ENCODE measurements at places on chromosomes 2 and 18. TPM values are rescaled to one million over a fixed set of nuclear protein-coding genes. Genes with fewer than 3 reads are reported as not detected.

- no peak for DNase-seq
These were observed 178.4 kb upstream of the FN1 start for GRCh38 chr2:215614296-215614695.

DNA sequence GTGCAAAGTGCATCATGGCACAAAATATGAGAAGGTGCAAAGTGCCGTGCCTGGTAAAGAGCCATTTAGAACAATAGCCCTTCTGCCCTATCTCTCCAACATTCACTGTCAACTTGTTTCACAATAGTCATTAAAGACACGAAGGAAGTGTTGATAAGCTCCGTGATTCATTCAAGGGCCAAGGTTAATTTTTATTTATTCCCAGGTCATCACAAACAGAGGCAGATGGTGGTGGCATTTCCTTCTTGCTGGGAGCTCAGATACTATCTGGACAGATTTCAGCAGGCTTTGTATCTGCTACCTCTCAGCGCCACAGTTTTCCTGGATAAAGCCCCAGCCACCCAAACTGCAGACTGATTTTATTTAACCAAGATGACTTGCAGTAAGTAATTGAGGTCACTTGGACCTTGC is 309.3 kb downstream of the ZNF521 start:
- no peak for DNase-seq

GRCh38 chr2:74457549-74458131 is 598 bp upstream of the WBP1 start:
- DNase-seq = peak; percentile 74

DNA sequence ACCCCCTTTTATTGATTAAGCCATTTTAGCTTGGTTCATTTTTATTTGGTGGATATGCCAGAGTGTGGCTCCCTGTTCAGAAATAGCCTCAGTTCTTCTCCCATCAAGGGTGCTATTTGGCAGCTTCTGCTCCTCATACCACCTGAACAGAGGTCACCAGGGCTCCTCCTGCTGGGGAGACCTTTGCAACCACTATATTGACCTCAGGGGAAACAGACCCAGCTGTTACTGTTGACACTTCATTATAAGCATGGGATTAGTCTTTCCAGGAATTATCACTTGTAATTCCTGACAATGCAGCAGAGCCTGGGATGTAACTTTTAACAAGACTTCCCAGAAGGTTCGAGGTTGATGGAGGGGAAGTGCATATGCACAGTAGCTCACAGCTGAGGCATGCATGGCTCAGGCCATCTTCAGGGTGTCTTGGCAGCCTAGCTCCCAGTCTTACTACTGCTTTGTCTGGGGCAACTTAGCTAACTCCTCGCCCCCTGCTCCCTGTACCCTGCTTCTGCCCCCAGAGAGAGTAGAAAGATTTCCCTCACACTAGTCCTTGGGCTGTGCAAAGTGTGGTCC is 239.4 kb upstream of the SPRED2 start:
- DNase-seq = no peak

DNA sequence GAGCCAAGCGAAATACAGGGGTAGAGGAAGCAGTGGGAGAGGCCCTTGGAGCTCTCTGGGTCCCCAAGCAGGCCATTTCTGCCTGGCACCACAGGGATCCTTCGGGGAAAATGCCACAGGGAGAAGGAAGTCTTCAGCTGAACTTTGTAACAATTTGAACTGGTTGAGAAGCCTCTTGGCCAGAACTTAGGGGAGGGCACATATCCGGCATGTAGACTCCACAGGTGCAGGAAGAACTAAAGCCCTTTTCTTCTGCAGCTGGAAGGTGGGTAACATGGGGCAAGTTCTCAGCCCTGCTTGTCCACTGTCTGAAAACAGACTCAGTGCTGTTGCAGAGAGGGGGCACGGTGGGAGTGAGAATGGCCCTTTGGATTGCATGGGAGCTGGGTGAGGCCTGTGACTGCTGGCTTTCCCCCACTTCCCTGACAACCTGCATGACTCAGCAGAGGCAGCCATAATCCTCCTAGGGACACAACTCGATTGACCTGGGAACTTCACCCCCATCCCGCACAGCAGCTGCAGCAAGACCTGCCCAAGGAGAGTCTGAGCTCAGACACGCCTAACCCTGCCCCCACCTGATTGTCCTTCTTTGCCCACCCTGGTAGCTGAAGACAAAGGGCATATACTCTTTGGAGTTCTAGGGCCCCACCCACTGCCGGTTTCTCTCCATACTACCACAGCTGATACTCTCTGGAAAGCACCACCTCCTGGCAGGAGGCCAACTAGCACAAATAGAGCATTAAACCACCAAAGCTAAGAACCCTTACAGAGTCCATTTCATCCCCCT is 101.6 kb upstream of the FAM136A start:
- DNase-seq = no peak

Gene CDK15
- total RNA-seq = 24.1 TPM

GRCh38 chr2:66032226-66032775 is 402.6 kb upstream of the MEIS1 start:
- DNase-seq = no peak

GRCh38 chr2:232139171-232139594 is 177.7 kb downstream of the DIS3L2 start:
- DNase-seq = no peak

DNA sequence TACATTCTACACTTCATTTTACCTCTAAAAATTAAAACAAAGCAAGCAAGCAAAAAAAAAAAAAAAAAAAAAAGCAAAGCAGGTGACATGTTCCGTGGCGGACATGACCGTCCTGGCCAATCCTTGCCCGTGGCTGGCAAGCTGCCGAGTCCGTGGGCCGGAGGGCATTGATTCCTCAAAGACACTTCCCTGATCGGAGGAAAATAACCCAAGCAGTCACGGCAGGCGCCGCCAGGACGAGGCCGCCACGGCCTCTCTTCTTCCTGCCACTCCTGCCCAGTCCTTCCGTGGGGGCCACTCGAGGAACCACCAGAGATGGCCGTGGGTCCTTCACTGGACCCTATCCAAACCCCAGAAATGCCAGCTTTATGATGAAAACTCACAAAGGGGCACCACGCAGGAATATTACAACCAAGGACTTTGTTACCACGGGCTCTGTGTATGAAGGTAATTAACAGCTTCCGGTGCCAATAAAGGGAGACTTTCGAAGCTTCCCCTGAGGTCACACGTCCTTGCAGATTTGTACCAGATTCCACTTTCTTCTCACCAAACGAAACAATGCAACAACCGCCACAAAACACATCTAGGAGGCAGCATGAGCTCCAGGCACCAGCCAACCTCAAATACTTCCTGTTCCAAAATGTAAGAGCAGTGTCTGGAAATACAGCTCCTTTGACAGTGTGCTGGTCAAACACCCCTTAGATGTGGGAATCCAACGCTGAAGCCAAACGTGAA is 170.3 kb downstream of the HDAC4 start:
- no peak for DNase-seq

- peak; percentile 8 for DNase-seq
These were observed 12.9 kb downstream of the IER3IP1 start for GRCh38 chr18:47163241-47163640.

DNA sequence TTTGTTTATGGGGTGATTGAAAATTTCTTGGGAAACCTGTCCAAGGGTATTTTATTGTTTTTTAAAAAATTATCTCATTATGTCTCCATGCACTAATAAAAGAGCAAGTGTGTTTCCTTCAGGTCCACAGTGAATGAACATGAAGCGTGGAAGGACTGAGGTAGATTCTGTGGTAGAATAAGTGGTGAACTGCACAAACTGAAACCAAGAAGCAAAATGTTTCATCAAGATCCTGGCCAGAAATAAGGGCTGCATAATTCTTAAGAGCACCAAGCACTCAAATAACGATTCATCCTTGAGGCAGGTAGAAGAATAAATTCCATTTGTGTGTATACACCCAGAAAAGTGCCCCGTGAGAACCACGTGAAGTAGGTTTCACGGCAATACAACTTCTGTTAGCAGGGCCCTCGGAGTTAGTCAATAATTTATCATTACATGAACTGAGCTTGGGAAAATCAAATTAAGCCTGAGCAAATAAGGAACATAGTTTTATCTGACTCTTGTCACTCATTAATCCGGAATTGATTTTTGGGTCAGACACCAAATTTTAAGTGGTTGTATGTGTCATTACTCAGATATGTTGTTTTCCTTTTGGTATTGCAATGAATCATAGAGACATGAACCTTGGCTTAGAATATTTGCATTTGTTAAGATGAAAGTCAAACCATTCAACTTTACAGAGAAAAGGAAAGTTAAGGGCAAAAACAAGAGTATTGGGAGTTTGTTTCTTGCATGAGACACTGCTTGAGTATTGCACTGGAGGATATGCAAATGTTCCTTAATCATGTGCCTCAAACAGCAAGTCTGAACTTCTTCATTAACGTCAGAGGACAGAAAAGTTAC is 472.6 kb upstream of the NETO1 start:
- no peak for DNase-seq

Gene IL1RN
- not detected for total RNA-seq

- no peak for DNase-seq
These were observed 190.0 kb downstream of the ZBTB7C start for GRCh38 chr18:48219037-48219809.

GRCh38 chr2:30561349-30561748 is 114.3 kb downstream of the LCLAT1 start:
- no peak for DNase-seq

DNA sequence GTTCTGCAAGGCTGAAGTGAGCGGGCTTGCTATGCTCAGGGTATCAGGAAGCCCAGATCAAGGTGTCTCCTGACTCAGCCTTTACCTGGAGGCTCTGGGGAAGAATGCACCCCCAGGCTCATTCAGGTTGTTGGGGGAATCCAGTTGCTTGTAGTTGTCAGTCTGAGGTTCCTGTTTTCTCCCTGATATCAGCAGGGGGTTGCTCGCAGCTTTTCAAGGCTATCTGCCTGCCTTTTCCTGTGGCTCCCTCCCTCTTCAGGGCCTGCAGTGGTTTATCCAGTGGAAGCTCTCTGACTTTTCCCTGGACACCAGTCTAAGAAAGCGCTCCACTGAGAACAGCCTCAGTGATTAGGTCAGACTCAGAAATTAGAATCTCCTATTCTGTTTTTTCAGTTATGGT is 116.6 kb downstream of the PTPRM start:
- DNase-seq = no peak

DNA sequence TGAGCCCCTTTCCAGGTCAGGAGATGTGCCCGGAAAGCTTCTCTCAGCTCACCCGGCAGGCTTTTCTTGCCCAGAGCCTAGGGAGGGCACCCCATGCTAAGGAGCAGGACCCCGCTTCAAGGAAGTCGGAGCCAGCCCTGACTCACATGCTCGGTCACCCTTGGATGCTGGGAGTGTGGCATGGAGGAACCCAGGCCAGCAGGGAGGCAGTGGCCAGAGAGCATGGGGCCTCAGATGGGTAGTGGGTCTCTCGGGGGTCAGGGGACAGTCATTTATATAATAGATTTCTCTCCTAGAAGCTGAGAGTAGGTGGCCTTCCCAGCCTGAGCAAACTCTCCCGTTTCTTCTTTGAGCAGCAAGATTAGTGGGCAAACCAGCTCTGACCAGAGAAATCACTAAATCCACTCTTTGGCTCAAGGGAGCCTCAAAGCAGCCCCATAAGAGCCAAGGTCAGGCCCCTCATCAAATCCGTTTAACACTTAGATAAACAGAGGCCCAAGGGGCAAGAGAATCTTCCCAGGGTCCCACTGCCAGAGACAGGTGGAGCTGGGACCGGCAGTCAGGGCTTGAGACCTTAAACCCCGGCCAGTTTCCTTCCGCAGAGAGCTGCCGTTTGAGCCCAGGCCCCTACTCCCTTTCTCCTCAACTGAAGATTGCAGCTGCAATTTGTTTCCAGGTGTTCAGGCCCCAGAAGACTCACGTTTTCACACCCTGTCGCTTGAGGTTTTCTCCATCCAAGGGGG is 113.1 kb downstream of the CYP26B1 start:
- no peak for DNase-seq

GRCh38 chr2:232367591-232368233 is 10.8 kb upstream of the ALPP start:
- DNase-seq = no peak

DNA sequence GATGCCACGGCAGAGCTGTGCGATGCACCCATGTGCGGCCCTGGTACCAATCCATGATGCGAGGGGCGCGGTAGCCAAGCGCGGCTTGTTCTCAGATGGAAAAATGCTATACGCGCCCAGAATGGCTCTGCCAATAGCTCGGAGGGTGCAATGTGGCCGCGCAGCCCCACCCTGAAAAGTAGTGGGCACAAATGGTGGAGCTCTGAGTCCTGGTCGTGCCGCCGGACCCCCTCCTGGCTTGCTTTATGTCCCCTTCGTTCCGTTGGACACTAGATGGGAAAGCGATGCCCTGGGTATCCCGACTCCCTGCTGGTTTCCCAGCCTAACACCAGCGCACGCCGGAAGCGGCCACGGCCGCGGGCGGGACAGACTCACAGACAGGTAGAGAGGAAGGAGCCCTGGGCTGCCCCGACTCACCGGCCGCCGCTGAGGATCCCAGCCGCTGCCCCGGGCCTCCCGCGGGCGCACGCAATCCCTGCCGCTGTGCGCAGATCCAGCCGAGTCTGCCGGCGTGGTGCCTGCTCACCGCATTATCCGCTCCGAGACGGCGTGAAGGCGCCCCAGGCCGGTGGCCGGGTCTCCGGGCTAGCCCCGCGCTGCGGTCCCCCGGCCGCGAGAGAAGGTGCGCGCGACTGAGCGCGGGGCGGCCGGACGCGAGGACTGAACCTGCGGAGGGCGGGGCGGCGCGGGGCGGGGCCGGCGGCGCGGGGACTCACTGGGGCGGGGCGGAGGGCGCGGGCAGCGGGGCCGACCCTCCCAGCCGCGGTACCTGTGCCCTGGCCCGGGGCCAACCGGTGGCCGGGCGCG is at the start of gene CDC42EP3:
Gene CDC42EP3 (minus strand): TSS at position 634 of the 807 bp plus-strand sequence. CDS start 25,055 bp downstream, outside the sequence.
- peak; percentile 80 for DNase-seq

- no peak for DNase-seq
These were observed 18.0 kb downstream of the SLC9A2 start for GRCh38 chr2:102637358-102637757.

DNA sequence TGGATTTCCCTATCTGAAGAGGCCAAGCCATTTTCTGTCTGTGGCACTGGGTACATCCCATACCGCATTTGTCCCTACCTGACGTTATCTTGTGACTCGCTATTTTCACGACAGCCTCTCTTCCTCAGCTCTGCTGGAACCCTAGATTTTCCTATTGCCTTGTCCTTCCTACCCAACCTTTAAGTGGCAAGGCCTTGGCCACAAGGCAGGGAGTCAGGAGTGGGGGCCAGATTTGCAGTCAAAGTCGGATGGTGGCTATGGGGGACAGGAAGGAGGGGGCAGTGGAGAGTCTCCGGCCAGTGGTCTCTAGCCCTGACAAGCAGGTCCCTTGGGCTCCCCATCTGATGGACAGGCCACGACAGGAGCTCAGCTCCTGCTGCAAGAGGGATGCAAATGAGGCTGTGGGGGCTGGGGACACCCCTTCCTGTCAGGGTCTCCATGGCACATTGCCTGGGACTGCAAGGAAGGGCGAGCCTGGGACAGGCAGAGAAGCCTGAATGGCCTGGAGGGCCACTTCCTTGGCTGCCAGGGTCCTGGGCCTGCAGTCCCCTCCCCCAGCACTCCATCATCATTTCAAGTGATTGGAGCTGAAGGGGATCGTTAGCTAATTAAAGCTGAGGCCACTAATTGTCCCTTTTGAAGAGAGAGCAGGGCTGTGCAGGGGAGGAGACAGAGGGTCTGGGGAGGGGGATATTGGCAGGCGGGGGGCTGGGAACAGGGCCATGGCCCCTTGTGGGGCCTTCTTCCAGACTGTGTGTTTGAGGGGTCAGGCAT is 6.3 kb upstream of the ECEL1 start:
- DNase-seq = no peak

Gene LTBP1
- total RNA-seq = 19.1 TPM

Measured in stomach (tissue), 19 donors.